Activated CD4-positive, alpha-beta T cell treated with anti-CD3 and anti-CD28 coated beads, Interleukin-2, amount 10 ng/mL, durations not matched to agents 7 days and 5 days (primary cell): ENCODE measurements at places on chromosomes 4 and X.

GRCh38 chr4:139629436-139630125 lies 36.0 kb upstream of the MGST2 start:
- DNase-seq: no peak

GRCh38 chrX:151680805-151681204 lies 14.5 kb upstream of the PRRG3 start:
- DNase-seq: peak; percentile 49

- no peak for DNase-seq
These were observed 258.2 kb downstream of the PPP3CA start for GRCh38 chr4:101089168-101089567.

- DNase-seq: no peak
These were observed 166.0 kb downstream of the FRMPD4 start for GRCh38 chrX:12304261-12304660.

GRCh38 chr4:52694936-52695335 lies 35.8 kb upstream of the USP46 start:
- no peak for DNase-seq

DNA sequence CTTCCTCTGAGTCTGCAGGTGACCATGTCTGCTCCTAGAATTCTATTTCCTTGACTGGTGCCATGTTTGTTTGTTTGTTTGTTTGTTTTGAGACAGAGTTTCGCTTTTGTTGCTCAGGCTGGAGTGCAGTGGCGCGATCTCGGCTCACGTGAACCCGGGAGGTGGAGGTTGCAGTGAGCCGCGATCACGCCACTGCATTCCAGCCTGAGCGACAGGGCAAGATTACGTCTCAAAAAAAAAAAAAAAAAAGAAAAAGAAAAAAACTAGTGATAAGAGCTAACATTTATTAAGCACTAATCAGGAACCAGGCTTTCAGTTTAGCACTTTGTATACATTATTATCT lies 7.2 kb downstream of the SAT1 start:
- DNase-seq: no peak

- no peak for DNase-seq
These were observed 28.1 kb upstream of the SPON2 start for GRCh38 chr4:1200425-1201035.

DNA sequence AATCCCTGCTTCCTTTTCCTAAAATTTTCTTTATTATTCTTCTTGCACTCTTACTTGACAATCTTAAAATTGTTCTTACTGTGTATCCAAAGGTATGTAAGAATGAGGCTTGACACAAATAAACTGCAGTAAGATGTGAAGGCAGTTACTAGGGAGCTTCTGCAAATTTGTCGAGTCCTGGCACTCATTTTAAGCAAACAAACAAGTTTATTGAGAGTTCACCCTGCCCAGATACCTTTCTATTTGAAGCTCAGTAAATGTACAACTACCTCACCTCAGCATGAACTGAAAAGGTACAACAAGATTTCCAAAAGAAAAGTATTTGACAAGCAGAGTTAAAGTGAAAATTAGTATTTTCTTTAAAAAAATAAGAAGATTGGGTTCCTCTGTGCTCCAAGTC lies 13.3 kb upstream of the SYTL4 start:
- DNase-seq: no peak
